Gastrocnemius medialis (tissue), 4 donors: ENCODE measurements at places on chromosomes 12 and 14.

DNA sequence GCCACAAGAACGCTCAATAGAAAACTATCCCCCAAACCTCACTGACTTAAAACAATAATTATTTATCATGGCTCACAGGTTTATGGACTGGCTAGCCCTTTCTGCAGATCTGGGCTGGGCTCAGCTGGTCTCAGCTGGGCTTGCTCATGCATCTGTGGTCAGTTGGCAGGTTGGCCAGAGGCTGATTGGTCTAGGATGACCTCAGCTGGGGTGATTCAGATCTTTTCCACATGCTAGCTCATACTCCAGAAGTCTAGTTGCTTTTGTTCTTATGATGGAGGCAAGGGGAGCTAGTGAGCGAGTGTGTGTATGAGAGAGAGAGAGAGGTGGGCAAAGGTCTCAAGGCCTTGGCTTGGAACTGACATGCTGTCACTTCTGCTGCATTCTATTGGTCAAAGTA is 181.2 kb upstream of the NRXN3 start:
- H3K36me3 ChIP-seq = no peaks in the 10 kb centered on the region
- no peak overlapping the region for H3K4me3 ChIP-seq
- no peaks in the 10 kb centered on the region for H3K27me3 ChIP-seq
- H3K4me1 ChIP-seq = peaks cover 3% of the 10 kb centered on the region
- DNase-seq = no peak

DNA sequence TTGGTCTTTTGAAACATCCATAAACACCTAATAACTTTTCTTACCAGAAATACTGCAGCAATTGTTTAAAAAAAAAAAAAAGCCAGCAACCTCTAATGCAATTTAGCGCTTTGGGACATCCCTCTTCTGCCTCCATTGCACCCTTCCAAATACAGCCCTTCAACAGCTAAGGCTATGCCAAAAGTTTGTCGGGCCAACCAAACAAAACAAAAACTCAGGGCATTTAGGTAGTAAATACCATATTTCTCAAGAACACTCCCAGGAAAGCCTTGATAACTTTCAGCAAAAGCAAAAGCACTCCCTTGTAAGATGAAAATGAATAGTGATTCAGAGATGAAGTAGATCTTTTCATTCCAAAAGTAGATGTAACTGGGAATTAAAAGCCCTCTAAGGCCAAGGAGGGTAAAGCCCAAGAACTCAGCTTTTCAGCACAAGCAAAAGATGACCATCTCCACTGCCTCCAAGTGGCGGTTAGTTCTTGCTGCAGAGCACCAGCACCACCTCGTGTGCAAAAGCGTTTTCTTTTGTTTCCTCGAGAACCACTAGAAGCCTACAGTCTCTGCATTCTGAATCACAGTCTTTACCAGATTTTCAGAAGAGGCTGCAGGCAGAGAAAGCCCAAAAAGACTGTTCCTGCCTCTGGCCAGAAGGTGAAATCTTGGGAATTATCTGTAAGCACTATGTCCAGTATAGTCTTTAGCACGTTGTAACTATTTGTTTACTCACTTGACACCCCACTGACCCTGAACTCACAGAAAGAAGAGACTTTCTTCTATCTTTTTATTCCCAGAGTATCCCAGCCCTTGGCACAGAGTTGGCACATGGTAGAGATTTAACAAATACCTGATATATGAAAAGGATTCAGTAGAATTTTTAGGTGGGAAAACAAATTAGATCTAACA is 53.1 kb downstream of the SIX6 start:
- H3K4me3 ChIP-seq = no peak overlapping the region
- no peaks in the 10 kb centered on the region for H3K27me3 ChIP-seq
- peaks cover 20% of the 10 kb centered on the region for H3K4me1 ChIP-seq

GRCh38 chr12:90233168-90234100 is 524.8 kb upstream of the ATP2B1 start:
- no peak overlapping the region for H3K27ac ChIP-seq
- H3K36me3 ChIP-seq = no peaks in the 10 kb centered on the region
- no peak for DNase-seq
- H3K27me3 ChIP-seq = no peaks in the 10 kb centered on the region
- no peak overlapping the region for H3K4me3 ChIP-seq
- H3K4me1 ChIP-seq = no peaks in the 10 kb centered on the region

GRCh38 chr12:2753536-2753935 is 41.2 kb upstream of the FKBP4 start:
- no peaks in the 10 kb centered on the region for H3K36me3 ChIP-seq
- H3K4me1 ChIP-seq = no peaks in the 10 kb centered on the region
- no peaks in the 10 kb centered on the region for H3K27me3 ChIP-seq
- H3K27ac ChIP-seq = no peak overlapping the region
- no peak for DNase-seq

GRCh38 chr14:59037086-59037485 is 151.4 kb upstream of the DAAM1 start:
- H3K27me3 ChIP-seq = no peaks in the 10 kb centered on the region
- no peak overlapping the region for H3K27ac ChIP-seq
- no peak overlapping the region for H3K4me3 ChIP-seq
- peaks cover 4% of the 10 kb centered on the region for H3K4me1 ChIP-seq
- no peaks in the 10 kb centered on the region for H3K36me3 ChIP-seq
- DNase-seq = no peak

- H3K4me1 ChIP-seq = no peaks in the 10 kb centered on the region
- H3K4me3 ChIP-seq = no peak overlapping the region
- no peaks in the 10 kb centered on the region for H3K36me3 ChIP-seq
- no peak overlapping the region for H3K27ac ChIP-seq
- no peak for DNase-seq
- no peaks in the 10 kb centered on the region for H3K27me3 ChIP-seq
These were observed 13.2 kb upstream of the SERPINA10 start for GRCh38 chr14:94306047-94306978.

DNA sequence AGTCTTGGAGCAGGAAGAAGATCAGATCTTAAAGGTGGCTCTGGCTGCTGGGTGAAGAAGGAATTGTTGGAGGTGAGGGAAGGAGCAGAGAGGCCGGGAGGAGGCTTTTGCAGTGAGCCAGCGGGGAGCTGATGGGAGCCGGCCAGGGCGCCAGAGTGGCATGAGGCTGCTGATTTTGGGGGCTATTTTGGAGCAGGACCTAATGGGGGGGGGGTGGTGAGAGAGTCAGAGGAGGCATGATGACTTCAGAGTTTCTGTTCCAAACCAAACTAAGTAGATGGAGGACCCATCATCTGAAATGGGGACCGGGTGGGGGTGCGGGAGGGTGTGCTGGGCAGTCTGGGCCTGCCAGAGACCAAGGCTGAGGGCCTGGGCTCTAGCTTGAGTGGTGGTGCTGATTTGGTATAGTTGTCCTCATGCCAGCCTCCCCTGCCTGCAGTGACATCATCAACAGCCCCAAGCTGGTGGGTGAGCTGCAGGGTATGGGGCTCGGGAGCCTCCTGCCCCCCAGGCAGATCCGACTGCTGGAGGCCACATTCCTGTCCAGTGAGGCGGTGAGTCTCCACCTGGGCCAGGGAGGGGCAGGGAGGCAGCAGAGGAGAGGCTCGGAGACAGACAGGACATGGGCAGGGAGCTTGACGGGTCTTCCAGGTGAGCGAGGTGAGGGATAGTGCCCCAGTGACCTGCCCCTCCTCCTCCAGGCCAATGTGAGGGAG is 6.2 kb downstream of the TNFAIP2 start:
- H3K27ac ChIP-seq = peak overlapping the region; percentile 56
- no peak overlapping the region for H3K4me3 ChIP-seq
- H3K4me1 ChIP-seq = peaks cover 36% of the 10 kb centered on the region
- no peak for DNase-seq

GRCh38 chr14:67436006-67436866 is 24.3 kb upstream of the PLEK2 start:
- H3K4me1 ChIP-seq = peaks cover 25% of the 10 kb centered on the region
- no peak overlapping the region for H3K27ac ChIP-seq
- no peaks in the 10 kb centered on the region for H3K27me3 ChIP-seq

- H3K27ac ChIP-seq = no peak overlapping the region
- no peaks in the 10 kb centered on the region for H3K36me3 ChIP-seq
- peaks cover 6% of the 10 kb centered on the region for H3K4me1 ChIP-seq
- H3K27me3 ChIP-seq = no peaks in the 10 kb centered on the region
- DNase-seq = no peak
- H3K4me3 ChIP-seq = no peak overlapping the region
These were observed 6.1 kb downstream of the KRT81 start for GRCh38 chr12:52285172-52285745.

DNA sequence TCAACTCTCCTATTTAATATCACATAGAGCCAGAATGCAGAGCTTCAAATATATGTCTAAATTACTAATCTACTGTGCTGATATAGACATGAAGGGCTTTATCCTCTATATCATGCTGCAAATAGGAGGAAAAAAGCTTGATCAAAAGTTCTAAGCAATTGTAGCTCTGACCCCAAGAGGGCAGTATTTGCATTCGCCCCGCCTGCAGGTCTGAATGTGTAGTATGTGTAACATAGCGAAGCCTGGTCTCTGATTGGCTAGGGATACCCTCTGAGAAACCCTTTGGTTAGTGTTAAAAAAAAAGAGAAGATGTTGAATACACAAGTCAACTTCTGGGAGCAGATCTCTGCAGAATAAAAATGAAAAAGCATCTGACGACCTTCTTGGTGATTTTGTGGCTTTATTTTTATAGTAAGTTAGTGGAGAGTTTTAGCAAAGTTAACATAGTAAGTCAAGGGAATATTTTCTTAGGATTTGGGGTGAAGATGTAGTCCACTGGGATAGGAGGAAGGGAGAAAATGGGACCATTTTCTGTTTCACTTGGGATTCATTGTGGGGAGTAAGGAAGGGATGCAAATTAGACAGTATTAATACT is 151.6 kb upstream of the OR4E1 start:
- H3K4me3 ChIP-seq = no peak overlapping the region
- H3K4me1 ChIP-seq = no peaks in the 10 kb centered on the region
- no peaks in the 10 kb centered on the region for H3K36me3 ChIP-seq
- H3K27me3 ChIP-seq = no peaks in the 10 kb centered on the region
- DNase-seq = no peak

GRCh38 chr12:119687406-119687805 is 19.5 kb downstream of the PRKAB1 start:
- no peak for DNase-seq
- H3K4me3 ChIP-seq = no peak overlapping the region
- no peaks in the 10 kb centered on the region for H3K36me3 ChIP-seq
- H3K27ac ChIP-seq = no peak overlapping the region
- peaks cover 7% of the 10 kb centered on the region for H3K4me1 ChIP-seq
- H3K27me3 ChIP-seq = no peaks in the 10 kb centered on the region

DNA sequence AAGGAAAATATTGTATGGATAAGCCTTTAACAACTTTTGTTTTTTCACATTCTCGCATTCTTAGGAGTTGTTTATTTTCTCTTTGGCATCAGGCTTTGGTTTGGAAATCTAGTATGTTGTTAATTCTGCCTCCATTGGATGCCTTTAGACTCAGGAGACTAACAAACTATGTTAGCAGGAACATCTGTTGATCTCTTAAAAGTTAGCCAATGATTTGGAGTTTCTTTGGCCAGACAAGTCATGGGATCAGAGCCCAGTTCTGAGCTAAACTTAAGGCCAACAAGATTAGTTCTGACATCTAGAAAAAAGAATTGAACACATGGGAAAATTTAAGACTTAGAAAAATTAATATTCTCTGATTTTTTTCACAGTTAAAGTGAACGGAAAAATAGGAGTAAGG is 35.3 kb upstream of the STRAP start:
- no peak overlapping the region for H3K4me3 ChIP-seq
- H3K36me3 ChIP-seq = no peaks in the 10 kb centered on the region
- H3K27me3 ChIP-seq = no peaks in the 10 kb centered on the region

DNA sequence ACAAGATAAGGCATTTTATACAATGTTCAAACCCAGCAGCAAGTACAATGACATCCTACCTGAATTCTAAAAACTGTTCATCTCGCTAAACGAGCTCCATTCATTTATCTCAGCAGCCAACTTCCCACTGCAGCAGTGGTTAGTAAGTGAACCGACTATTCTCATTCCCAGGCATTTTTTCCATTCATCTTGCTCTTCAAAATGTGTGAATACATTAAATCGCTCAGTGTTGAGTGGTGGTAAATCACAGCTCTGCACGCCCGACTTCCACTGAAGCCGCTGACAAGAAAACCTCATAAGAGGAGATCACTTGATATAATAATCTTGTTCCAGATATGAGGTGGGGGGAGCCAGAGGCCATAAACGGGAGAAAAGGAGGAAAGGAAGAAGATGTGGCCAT is 746.2 kb upstream of the USP15 start:
- DNase-seq = no peak
- H3K27ac ChIP-seq = no peak overlapping the region
- no peak overlapping the region for H3K4me3 ChIP-seq
- H3K4me1 ChIP-seq = no peaks in the 10 kb centered on the region
- H3K36me3 ChIP-seq = no peaks in the 10 kb centered on the region
- H3K27me3 ChIP-seq = no peaks in the 10 kb centered on the region

DNA sequence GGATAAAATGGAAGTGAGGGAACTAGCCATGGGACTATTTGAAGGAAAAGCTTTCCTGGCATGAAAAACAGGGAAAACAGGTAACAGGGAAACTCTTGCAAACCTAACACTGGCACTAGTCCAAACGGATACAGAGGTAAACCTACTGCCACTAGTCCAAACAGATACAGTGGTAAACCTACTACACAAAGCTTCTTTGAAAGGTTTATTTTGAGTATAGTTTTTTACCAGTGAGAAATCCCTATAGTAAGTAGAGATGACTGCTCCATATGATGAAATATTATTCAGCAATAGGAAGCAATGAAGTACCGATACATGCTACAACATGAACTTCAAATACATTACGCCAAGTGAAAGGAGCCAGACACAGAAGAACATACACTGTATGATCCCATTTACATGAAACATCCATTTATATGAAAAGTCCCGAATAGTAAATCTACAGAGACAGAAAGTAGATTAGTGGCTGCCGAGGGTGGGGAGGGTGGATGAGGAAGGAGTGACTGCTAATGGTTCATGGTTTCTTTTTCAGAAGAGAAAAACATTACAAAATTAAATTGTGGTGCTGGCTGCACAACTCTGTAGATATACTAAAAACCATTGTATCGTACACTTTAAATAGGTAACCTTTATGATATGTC is 25.5 kb downstream of the SPTLC2 start:
- no peak overlapping the region for H3K4me3 ChIP-seq
- no peak for DNase-seq
- H3K27ac ChIP-seq = no peak overlapping the region

DNA sequence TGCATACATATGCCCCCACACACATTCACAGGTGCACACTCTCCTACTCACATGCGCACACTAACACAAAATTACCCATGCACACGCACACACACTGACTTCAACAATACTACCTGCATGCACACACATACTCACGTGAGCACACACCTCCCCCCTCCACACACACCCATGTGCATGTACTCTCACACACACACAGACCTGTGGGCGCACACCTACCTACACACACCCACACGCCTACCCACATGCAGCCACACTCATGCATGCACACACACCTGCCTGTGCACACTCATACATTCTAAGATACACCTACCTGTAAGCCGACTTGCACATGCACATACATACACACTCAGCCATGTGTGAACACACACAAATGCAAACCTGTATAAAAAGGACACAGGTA is 97.3 kb upstream of the GSC start:
- H3K4me3 ChIP-seq = no peak overlapping the region
- H3K27me3 ChIP-seq = peaks cover 10% of the 10 kb centered on the region
- no peak overlapping the region for H3K27ac ChIP-seq
- no peaks in the 10 kb centered on the region for H3K36me3 ChIP-seq
- H3K4me1 ChIP-seq = no peaks in the 10 kb centered on the region

- peaks cover 61% of the 10 kb centered on the region for H3K4me1 ChIP-seq
- no peak overlapping the region for H3K27ac ChIP-seq
- H3K36me3 ChIP-seq = no peaks in the 10 kb centered on the region
- no peak overlapping the region for H3K4me3 ChIP-seq
These were observed 12.0 kb downstream of the NCOR2 start for GRCh38 chr12:124555168-124556073.
